ENCODE measurements at places on chromosomes 11 and 22. TPM values are rescaled to one million over a fixed set of nuclear protein-coding genes. Genes with fewer than 3 reads are reported as not detected.

Gene NXPE2
- total RNA-seq = not detected

Gene ATG13
- 87.5 TPM for total RNA-seq

Gene IFITM10
- not detected for total RNA-seq

Gene STK33
- 6.4 TPM for total RNA-seq

Gene NFRKB
- total RNA-seq = 23.4 TPM

Gene OR8G5
- not detected for total RNA-seq

Gene MMP7
- total RNA-seq = 57.1 TPM

Gene MS4A12
- not detected for total RNA-seq

Gene GAB4
- not detected for total RNA-seq

Gene SUSD2
- total RNA-seq = 0.23 TPM

Gene SF3B2
- 162 TPM for total RNA-seq

Gene TNNT3
- not detected for total RNA-seq

Gene BCO2
- 1.3 TPM for total RNA-seq

Gene ART1
- total RNA-seq = not detected
